ENCODE measurements at places on chromosomes 2 and 18.

DNA sequence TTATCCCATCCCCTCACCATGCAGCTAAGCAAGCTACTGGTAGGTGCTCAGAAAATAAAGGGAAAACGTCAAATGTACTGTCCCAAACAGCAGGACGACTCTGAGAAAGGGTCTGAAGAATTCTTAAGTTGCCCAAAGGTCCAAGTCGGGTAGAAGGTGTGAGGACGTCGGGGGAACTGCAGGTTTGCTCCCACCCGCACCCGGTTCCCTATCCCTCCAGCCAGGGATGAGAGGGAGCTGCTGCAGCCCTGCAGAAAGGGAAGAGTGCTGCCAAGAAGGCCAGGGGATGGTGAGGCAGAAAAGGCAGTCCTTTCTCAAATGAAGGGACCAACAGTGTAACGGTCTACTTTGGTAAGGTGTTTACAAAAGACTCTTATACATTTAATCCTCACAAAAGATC is 6.9 kb upstream of the UCN start:
- no peak for DNase-seq

DNA sequence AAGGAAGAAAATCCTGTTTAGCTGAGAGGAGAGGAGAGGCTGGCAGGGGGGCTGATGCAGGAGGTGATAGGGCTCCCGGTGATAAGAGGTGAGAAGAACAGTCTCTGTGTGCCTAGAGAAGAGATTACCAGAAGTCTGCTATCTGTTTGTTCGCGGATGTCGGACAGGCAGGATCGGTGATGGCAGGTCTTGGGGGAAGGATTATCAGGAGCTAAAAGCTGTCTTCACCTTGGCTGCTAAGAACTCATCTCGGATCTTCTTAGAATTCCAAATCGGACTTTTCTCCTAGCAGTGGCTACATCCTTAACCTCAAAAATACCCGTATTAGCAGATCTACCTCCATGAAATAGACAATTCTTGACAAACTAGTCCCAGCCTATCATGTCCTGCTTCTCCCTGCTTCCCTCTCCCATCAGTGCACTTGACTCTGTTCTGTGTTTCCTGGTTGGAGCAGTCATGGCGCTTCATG is 282.1 kb upstream of the TRIB2 start:
- DNase-seq, result no peak

GRCh38 chr18:13491138-13491537 is 235.2 kb downstream of the FAM210A start:
- no peak for DNase-seq

DNA sequence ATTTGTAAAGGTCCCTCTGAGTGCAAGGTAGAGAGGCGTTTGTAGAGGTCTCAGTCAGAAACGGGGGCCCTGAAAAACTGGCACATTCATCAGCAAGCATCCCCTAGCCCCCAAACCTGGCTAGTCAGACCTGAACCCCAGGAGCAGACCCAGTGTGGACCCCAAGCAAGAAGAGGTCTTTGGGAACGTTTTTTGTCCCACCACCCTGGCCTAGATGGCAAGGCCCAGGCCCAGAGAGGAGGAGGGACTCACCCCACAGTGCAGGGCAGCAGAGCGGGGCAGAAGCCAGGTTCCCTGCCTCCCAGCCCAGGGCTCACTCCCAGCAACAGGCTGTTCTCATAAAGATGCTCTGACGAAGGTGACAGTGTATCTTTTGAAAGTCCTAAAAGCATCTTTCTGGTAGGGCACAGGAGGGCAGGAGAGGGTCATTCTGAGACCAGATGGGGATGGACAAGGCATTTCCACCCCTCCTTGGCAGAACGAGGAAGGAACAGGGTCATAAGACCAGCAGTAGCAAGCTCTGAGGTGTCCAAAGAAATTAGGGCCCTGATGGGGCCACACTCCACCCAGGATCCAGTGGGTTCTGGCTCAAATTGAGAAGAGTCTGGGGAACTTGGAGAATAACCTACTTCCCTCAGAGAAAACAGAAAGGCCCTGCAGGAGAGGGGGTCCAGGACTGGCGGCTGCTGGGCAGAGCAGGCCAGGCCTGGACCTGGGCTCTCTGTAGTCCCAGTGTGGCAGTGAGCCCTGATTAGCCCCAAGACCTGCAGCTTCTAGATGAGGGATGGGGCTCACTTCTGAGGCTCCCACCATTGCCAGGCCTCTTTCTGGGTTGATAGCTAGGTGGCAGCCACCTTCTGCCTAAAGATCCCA is 18.2 kb downstream of the ADRA2B start:
- no peak for DNase-seq

GRCh38 chr2:152615177-152615576 is 102.1 kb downstream of the PRPF40A start:
- DNase-seq, result no peak
